ENCODE measurements at places on chromosomes 1 and 21.
A peak's percentile ranks its signal among the peaks of the same experiment; 100 is the strongest.

GRCh38 chr1:64850846-64851245, 106.0 kb downstream of the RAVER2 start:
- DNase-seq = no peak

- no peak for DNase-seq
Observed at GRCh38 chr21:16085421-16085820, 355.6 kb downstream of the USP25 start.

GRCh38 chr1:162498496-162498810, 835 bp downstream of the UHMK1 start:
- DNase-seq = peak; percentile 4

- DNase-seq = no peak
Observed at GRCh38 chr1:30226648-30227047, 496.7 kb downstream of the MATN1 start.

DNA sequence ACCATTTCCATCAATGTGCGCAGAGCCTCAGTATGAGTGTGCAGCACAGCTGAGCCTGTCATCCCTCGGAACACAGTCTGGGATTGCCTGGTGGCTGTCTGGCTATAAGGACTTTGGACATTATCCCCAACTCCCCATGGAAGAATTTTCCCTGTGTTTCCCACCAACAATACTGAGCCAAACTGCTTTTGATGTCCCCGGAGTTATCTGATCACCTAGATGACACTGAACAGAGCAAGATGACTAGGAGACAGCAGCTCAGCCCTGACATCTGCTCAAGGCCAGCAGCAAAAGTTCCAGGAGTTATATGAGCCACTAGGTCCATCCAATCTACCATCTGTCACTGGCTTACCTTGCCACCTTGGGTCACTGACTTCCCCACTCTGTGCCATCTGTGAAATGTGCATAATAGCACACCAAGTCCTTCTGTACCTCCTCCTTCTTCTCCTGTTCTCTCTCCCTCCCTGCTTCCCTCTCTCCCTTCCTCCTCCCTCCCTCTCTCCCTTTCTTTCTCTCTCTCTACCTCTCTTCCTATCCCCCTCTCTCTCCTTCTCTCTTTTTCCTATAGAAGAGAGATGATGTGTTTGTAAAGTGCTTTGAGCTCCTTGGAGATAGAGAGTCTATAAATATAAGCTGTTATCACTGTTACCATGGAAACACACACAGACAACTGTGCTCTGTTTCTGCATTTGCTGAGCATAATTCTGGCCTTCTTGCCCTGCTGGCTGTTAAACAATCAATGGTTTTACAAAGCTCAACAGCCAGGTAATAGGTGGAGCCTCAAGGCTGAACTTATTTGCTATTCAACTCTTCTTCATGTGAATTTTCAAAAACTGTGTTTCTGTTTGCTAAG, 19.7 kb upstream of the ATP1B1 start:
- DNase-seq = no peak

- DNase-seq = no peak
Observed at GRCh38 chr1:85460555-85461088, 4.3 kb downstream of the DDAH1 start.

- no peak for DNase-seq
Observed at GRCh38 chr1:115665319-115666096, 23.7 kb downstream of the VANGL1 start.

GRCh38 chr1:97925151-97925550, 4.3 kb upstream of the DPYD start:
- DNase-seq = no peak

DNA sequence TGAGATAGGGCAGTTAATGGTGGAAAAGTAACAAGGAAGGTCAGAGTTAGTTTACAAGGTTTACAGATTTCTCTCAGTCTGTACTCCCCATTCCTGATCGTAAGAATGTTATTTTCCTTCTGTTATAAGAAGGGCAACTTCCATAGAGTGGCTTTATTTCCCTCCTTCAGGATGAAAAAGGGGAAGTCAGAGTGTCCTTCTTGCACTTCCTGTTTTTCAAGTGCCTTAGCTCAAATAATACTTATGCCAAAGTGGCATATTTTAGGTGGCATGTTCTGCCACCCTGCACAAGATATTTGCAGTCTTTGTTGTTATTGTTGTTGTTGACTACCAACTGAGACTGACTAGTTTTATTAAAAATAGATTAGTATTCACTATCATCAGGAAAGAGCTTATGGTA, 730.7 kb upstream of the ADGRL4 start:
- DNase-seq = no peak

- no peak for DNase-seq
Observed at GRCh38 chr21:35905963-35906345, 154.4 kb downstream of the SETD4 start.

- DNase-seq = no peak
Observed at GRCh38 chr1:164774413-164774812, 215.4 kb downstream of the PBX1 start.

- no peak for DNase-seq
Observed at GRCh38 chr1:175182201-175182746, 10.3 kb downstream of the KIAA0040 start.

DNA sequence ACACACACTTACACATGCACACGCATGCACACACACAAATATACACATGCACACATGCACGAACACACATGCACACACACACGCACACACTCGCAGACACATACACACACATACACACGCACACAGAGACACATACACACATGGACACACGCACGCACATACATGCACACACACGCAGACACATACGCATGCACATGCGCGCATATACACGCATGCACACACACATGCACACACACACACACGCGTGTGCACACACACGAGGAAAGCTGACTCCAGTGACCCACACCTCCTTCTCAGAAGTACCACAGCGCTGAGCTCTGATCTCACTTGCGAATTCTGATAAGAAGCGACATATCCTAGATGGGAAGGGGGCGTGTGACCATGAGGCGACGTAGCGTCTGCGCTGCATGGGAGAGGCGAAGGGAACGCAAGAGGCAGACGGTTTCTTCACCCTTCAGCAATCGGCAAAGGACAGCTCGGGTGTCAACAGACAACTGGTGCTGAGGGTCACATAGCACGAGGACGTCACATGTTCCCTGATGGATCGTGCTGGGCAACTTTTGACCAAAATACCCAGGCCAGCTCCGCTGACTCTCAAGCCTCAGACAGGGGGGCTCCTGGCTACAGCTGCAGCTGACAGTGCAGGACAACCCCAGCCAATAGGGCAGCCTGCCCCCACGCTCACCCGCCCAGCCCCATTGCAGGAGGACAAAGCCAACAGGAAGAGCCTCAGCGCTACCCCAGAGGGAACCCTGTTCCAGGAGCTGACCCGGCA, 16.0 kb upstream of the PDE9A start:
- DNase-seq = no peak

GRCh38 chr1:109634292-109634691, 14.7 kb downstream of the AMPD2 start:
- no peak for DNase-seq

GRCh38 chr1:91779548-91780021, 106.4 kb downstream of the TGFBR3 start:
- no peak for DNase-seq

GRCh38 chr1:168112673-168113305, 23.9 kb downstream of the GPR161 start:
- peak; percentile 31 for DNase-seq

GRCh38 chr1:226029093-226029496, 30.0 kb upstream of the SDE2 start:
- no peak for DNase-seq

GRCh38 chr1:23211955-23212354, 5.3 kb downstream of the HTR1D start:
- DNase-seq = no peak

DNA sequence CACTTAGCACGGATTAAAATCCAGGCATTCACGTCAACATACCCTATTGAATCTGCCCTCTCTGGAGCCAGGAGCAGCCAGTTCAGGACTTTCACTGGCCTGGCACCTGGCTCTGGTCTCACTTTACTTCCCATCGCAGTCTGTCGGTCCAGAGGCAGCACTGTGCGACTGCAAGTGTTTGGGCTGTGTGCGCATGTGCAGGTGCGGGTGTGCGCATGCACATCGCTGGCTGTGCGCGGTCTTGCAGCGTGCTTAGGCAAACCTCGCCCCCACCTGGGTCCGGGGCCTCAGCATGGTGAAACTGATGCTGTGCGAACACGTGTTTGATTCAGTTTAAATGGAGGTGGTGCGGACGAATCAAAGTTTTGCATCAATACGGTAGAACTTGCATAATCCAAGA, 38.0 kb downstream of the ATF3 start:
- DNase-seq = no peak

DNA sequence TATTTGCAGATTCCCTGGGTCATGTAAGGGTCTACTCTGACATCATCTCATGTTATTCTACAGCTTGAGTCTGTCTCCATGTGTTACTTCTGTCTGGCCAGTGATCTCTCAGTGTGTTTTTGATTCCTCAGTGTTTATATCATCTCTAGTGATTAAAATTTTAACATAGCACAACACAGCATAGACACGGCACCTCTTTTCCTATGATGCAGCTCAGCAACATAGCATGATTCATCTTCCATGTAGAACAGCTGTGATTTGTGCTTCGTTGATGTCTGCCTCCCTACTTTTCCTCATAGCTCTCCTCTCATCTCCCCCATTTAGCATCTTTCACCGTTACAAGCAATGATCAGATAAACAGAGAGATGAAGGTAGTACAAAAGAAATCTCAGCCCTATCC, 163.9 kb upstream of the DPT start:
- DNase-seq = no peak

DNA sequence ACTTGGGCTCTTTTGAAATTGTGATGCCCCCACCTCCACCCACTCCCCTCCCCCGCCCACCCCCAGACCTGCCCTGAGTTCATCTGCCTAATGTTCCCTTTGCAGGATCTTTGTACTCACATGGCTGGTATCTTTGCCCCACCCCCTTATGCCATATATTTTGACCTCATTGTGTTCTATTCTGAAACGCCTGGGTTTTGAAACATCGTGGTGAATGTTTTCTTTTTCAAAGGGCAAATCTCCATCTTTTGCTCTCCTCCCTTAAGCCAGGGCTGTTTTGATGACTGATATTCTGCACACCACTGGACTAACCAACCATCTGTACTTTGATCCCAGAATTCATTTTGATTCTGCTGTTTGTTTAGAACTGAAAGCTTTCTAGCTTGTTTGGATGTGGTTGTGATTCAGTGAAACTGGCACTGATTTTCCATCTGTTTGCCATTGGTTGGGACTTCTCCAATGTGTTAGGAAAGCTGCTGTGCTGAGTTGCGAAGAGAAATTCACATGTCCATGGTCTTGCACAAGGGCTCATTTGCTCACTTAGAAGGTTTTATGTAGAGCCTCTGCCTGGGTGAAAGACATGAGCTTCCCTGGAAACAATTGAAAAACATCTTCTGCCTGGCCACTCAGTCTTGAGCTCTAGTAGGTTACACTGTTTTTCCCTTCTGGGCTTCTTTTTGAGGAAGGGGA, 16.5 kb downstream of the SMAP2 start:
- peak; percentile 96 for DNase-seq

DNA sequence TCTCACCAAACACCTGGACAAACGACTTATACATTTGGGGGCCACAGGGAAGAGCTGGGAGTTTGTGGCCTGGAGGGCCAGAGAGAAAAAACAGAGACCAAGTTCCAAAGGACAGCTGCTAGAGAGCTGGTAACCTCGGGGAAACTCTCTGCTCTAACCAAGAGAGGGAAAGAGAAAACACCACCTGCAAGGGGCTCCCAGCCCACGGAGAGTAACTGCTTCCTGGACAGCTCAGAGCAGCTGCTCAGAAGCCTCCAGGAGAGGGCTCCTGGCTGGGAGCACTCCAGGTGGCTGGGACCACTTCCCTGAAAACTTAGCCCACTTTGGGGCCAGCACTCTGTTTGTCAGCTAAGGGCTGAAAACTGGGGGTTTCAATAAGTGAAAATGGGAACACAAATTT, 154.8 kb upstream of the GRIK3 start:
- no peak for DNase-seq

GRCh38 chr21:46138383-46138970, 16.9 kb downstream of the FTCD start:
- DNase-seq = no peak

DNA sequence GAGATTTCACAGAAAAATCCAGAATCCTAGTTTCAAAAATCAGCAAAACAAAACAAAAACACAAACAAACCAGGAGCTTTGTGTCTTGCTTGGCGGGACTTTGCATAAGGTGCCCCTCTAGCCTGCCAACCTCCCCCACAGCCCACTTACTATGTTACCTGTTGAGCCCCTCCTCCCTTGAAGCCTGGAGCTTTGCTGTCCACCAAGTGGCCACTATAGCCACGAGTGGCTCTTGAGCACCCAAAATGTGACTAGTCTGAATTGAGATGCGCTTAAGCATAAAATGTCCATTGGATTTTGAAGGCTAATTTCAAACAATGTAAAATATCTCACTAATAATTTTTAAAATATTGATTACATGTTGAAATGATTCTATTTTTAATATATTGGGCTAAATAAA, 12.2 kb downstream of the TFAP2E start:
- no peak for DNase-seq

DNA sequence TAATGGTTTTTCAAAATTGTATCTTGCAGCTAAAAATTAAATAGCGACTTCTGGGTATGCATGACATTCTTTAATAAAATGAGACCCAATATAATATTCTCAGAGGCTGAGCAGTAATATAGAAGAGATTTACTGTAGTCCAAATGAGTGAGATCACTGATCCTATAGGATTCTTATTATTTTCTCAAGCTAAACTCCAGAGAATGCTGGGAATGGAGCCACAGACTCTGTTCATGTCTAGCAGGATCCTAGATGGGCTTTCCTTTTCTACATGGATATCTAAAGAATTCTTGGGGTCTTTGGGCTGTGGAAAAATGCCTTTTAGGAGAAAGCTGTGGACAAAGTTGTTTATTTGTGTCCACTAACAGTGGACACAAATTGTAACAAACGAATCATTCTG, 150.7 kb upstream of the ZNF644 start:
- DNase-seq = no peak

- DNase-seq = no peak
Observed at GRCh38 chr1:21634806-21635535, 34.2 kb downstream of the RAP1GAP start.

DNA sequence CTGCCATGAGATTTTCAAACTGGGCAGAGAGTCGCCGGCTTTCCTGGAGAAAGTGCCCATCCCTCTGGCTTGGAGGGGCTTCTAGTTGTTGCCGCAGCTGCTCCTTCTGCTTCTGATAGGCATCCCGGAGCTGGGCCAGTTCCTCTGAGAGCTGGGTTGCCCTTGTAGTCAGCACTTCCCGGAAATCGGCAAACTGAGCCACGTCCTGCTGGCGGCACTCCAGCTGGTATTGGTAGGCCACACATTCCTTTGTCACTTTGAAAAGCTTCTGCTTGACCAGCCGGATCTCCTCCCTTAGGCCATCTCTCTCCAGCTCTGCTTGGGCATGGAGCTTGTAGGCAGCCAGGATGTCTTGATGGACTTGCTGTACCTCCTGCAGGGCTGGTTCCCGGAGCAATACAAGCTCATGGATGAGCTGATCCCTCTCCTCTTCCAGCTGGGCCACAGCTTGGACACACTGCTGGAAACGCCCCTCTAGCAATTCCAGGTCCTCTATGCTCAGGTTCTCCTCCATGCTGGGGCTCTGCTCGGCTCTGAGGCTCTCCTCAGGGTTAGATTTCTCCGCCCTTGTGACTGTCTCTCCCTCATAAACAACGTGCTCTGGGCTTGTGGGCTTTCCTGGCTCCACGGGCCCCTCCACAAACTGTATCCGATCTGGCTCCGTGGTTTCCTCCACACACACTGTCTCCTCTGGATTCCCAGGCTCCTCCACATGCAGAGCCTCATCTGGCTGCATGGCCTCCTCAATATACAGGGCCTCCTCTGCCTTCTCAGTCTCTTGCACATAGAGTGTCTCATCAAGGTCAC, 7.3 kb downstream of the SYNC start:
- DNase-seq = peak; percentile 92
